ENCODE measurements at places on chromosomes 11 and 22.

DNA sequence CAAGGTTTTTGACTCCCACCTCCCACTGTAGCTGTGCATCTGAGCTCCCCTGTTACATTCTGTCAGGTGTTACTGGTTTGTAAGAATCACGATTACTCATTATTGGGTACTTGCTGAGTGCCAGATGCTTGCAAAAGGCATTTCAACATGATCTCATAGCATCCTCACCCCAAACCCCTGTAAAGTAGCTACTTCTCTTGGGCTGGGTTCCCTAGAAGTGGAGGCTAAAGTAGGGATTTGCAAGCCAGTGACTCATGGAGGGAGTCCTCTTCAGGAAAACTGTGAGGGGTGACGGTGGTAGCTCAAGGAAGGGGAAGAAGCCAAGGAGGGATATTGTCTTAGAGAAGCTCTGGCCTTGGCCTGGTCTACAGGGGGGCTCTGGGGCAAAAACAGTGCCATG is 78.6 kb downstream of the TIMP3 start:
- peak; percentile 33 for DNase-seq

GRCh38 chr11:72418834-72419560 is 15.3 kb downstream of the CLPB start:
- no peak for DNase-seq

DNA sequence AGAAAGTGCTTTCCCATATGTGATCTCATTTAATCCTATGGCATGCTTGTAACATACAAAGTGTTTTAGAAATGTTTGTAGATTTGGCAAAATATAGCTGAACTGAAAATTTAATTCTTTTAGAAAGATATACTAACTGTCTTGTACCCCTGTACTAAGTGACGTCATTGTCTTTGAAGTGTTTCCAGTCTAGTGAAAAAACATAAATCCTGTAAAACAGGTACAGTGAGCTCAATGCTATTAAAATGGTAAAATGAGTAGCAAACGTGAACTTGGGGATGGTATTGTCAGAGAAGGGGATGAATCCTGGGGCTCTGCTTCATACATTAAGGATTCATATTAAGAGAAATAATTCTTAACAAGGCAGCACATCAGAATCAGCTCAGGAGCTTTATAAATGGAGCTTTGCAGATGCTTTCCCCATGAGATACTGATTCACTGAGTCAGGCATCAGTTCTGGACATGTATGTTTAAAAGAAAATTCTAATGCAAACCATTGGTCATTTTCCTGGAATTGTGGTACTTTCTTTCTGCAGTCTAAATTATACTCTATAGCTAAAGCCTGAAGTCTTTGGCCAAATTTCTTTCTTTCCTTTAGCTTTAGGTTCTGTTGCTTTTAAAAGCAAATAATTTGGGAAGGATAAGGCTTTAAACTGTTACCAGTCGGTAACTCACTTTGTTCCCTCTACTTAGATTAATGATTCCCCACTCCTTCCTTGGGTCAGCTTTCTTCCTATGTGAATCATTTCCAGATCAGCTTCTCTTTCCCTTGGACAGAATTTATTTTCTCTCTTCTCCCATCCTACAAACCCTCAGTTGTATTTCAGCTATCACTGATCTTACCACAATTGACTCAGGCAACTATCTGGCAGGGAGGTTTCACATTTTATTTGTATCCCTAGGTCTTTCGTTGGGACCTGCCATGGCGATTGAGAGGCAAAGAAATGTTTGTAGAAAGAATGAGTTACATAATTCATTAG is 57.5 kb upstream of the DDI1 start:
- no peak for DNase-seq

DNA sequence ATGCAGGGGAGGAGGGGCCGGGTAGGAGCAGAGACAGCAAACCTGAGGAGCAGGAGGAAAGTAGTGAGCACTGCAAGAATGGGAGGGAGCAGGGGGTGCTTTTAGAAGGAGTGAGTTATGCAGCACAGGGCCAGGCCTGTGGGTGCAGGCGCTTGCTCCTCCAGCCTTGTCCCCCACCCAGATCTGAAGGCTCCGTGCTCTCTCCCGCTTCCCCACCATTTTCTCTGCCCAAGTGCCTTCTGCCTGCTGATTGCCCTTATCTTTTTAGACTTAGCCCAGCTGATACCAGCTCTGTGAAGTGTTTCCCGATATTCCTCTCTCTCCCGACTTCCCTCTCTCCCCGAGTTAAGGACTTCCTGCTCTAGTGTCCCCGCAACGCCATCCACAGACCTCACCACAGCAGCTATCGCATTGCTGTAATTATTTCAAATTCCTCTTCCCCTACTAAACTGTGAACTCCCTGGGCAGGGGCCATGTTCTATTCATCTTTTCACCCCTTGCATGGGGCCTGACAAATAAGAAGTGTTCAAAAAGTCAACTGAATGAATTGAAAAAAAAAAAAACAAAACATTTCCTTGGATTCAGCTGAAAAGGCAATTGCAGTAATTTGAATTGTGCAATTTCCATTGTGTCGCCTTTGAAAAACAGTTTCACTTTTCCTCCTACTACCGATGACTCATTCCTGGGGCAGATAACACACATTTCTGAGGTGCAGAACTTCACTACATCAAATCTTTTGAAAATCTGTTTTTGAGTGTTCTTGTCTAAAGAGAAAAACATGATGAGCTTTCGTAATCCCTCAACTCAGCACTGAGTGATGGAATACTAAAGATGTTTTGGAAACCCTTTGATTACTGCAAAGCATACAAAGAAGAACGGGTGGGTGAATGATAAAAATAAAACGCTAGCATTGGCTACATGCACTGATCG is 69.7 kb upstream of the BMAL1 start:
- DNase-seq: peak; percentile 76

GRCh38 chr11:118497831-118498230 is 29.4 kb upstream of the TTC36 start:
- peak; percentile 89 for DNase-seq

GRCh38 chr11:27894552-27894951 is 194.3 kb upstream of the BDNF start:
- peak; percentile 49 for DNase-seq

- DNase-seq: peak; percentile 85
Observed at GRCh38 chr11:72773291-72773690, 20.6 kb downstream of the STARD10 start.

GRCh38 chr11:64871492-64871891 is 6.9 kb downstream of the EHD1 start:
- DNase-seq: no peak

DNA sequence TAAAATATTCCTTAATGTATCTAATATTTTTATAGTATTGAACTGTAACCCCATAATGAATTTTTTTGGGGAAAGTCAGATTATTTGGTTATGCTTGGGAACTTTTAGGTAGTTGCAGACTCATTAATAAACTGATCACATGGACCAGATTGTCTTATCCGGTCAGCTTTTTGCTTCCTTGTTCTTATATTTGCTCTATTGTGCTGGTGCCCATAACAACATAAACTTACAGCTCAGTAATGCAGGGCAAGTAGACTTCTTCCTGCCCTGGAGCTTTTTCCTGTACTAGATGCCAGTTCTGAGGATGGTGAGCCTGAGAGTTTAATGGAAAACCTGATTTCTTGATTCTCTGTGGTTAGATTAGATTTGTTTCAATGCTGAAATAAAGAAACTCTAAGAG is 53.2 kb downstream of the MTMR3 start:
- no peak for DNase-seq

- DNase-seq: no peak
Observed at GRCh38 chr11:2802389-2803185, 83.0 kb downstream of the CDKN1C start.

GRCh38 chr11:123362941-123363340 is 67.1 kb upstream of the GRAMD1B start:
- DNase-seq: no peak

DNA sequence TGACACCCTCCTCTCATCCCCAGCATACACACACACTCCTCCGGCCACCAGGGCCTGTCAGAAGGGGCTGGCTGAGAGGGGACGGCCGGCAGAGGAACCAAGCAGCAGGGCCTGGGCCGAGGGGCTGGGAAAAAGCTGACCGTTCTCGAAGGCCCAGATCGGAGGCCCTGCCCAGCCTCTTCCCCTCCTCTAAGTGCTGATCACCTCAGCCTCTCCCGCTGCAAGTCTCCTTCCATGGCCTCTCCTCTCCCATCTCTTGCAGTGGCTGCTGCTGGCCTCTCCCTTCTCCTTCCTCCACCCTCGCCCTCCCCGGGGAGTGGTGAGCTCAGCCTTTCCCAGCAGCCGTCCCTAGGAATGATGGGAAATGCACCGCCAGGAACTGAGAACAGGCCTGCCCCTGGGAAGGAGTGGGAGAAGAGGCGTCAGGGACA is 39.6 kb downstream of the ARRB1 start:
- DNase-seq: no peak

DNA sequence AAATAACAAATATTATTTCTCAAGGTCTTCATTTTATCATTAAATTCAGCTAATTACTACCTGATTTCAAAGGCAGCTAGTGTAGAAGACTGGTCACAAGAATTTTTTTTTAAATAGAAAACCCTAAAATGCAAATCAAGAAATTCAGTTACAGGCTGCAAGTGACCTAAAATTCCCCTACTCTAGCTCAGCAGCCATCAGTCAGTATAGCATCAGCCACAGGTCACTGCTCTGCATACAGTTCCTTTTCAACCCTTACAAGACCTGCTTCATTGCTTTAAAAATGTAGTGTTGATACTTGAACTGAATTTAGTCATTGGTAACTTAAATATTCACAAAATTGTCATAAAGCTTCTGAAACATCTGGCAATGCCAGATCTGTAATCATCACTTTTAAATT is 9.5 kb upstream of the B3GNT6 start:
- DNase-seq: no peak

GRCh38 chr11:30560206-30561106 is 25.7 kb downstream of the MPPED2 start:
- no peak for DNase-seq

- no peak for DNase-seq
Observed at GRCh38 chr11:11003226-11003625, 145.4 kb upstream of the ZBED5 start.

DNA sequence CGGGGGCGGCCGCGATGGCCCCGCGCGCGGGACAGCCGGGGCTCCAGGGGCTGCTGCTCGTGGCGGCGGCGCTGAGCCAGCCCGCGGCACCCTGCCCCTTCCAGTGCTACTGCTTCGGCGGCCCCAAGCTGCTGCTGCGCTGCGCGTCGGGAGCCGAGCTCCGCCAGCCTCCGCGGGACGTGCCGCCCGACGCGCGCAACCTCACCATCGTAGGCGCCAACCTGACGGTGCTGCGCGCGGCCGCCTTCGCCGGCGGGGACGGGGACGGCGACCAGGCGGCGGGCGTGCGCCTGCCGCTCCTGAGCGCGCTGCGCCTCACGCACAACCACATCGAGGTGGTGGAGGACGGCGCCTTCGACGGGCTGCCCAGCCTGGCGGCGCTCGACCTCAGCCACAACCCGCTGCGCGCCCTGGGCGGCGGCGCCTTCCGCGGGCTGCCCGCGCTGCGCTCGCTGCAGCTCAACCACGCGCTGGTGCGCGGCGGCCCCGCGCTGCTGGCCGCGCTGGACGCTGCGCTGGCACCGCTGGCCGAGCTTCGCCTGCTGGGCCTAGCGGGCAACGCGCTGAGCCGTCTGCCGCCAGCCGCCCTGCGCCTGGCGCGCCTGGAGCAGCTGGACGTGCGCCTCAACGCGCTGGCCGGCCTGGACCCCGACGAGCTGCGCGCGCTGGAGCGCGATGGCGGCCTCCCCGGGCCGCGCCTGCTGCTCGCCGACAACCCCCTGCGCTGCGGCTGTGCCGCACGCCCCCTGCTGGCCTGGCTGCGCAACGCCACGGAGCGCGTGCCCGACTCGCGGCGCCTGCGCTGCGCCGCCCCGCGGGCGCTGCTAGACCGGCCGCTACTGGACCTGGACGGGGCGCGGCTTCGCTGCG is 697 bp downstream of the TPBGL start:
- peak; percentile 86 for DNase-seq

GRCh38 chr11:57376095-57377090 is 4.6 kb downstream of the PRG3 start:
- DNase-seq: no peak

GRCh38 chr11:128941110-128941509 is 1.6 kb downstream of the TP53AIP1 start:
- no peak for DNase-seq

GRCh38 chr11:34449013-34449412 is 10.3 kb downstream of the CAT start:
- DNase-seq: no peak

GRCh38 chr22:38282397-38282796 is 9.6 kb upstream of the TMEM184B start:
- DNase-seq: no peak

DNA sequence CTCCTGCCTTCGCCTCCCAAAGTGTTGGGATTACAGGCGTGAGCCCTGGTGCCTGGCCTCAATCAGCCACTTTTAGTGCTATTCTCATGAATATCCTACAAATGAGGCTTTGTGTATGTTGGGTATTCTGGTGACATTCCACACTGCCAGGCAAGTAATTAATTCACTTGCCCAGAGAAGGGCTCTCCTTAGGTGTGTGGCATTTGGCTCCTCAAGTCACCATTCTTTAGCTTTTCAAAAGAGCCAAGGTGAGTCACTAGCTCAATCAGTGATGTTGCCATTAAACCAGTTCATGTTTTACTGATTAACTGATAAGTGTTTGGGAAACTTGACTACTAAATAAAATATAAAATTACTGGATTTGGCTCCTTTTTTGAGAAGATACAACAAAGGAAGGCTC is 52.2 kb downstream of the SLC25A17 start:
- DNase-seq: no peak

- DNase-seq: no peak
Observed at GRCh38 chr11:113316256-113316655, 1.9 kb downstream of the TTC12 start.

DNA sequence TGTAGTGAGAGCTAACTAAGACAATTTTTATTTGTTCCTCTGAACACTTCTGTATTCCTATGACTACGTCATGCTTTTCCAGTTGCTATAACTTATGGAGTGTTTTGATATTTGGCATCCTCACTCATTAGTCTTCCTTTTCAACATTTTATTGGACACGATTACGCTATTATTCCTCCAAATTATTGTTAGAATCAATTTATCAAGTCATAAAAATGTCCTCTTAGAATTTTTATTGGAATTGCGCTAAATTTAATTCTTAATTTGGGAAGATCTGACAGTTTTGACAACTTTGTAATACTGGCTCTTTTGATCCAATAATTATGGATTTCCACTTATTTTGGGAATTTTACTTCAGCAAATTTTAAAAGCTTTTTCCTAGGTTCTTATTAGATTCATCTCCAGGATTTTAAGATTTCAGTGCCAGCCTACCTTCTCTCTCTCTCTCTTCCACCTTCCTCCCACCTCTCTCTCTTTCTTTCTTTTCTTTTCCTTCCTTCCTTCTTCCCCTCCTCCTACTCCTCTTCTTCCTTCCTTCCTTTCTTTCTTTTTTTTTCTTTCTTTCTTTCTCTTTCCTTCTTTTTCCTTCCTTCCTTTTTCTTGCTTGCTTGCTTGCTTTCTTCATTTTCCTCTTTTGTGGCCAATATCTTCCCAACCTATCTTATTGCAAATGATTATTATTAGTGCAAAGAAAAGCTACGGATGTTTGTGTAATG is 50.8 kb downstream of the TST start:
- DNase-seq: no peak

DNA sequence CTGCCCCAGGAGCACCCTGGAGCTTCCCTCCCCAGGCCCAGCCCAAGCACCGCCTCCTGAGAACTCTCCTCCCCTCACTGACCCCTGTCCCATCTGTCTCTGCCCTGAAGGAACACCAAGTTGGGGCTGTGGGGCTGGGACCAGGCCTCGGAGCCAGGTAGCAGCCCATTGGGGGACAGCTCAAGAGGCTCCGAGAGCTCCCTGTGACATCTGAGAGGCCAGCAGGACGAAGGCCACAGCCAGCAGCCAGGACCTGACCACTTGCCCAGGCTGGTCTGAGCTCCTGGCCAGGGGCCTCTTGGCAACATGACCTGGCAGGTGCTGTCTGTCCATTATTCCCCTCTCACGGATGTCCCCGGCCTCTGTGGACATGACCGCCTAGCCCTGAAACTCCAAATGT is 33.7 kb downstream of the IGF2 start:
- no peak for DNase-seq

All from EL (cell line).